ENCODE measurements at places on chromosomes 12 and 14.

DNA sequence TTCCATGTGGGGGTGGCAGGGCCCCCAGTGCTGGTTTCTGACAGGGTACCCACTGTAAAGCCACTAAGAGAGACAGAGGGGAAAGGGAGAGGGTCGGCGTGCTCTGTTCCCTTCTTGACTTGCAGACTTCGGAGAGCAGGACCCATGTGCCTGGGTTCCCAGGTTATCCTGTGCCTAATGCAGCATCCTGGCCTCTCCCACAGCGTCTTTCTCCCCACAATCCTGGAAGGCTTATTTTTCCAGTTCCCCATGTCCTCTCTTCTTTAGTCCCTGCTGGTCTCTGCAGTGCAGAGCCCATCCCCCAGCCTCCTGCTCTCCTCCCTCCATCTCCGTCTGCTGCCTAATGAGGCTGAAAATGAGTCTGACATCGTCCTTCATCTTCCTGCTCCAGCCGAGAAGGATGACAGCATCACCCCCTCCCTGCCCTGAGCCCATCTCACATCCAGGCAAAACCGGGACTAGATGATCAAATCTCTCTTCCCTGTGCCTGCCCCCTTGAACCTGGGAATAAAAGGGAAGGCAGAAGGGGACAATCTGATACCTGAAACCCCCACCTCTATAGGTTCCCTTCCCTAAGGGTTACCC, 15.1 kb downstream of the CALCOCO1 start:
- no peak for DNase-seq

DNA sequence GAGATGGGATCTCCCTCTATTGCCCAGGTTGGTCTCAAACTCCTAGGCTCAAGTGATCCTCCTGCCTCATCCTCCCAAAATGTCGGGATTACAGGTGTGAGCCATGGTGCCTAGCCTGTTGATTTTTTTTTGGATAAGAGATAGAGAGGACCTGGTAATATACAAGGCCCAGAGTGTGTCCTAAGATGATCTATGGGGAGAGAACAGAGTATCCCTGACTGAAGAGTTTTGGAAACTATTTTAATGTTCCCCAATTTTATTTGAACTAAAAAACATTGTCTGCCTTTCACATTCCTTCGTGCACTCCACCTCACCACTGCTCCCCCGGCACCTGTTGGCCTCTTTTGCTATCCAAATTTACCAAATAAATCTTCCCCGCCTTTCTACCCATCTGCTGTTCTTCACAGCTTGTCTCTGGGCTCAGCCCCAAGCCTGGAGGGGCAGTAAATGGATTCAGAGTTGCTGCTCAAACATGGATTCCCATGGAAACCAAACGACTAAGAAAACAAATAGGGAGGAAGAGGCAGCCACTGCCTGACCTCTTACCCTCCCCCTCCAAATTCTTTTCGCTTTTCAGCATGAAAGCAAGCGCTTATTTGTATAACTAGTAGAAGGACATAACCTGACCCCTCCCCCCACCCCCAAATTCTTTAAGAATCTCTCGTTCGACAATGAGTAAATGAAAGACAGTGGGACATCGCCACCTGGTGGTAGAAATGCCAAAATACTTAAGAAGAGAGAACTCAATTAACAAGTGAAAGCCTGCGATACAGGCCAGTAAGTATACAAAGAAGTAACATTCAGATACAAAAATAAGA, 22.6 kb downstream of the OR10G3 start:
- DNase-seq: peak; percentile 74

DNA sequence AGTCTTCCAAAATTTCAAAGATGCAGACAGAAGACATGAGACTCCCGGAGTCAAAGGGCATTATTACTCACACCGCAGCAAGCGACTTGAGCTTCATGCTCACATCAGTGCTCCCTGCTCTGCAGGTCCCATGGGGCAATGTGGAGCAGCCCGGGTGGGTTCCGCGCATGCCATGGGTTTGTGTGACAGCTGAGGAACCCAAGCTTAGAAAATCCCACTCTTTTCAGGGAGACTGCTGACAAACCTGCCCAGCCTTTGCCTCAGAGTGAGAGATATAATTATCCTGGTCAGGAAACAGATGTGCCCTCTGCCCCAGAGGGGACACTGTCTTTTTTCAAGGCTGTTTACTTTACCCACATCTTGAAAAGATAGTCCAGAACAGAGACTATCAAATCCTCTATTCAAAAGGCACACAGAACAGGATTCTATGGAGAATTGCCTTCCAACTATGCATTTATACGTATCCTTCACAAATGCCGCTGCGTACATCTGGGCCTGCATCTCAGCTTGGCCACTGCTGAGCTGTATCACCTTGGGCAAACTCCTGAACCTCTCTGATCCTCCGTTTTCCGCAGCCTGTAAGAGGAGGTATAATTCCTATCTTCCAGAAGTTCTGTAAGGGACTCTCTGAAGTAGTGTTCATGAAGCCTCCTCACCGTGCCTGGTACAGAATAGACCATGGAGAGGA, 16.0 kb downstream of the C14orf132 start:
- no peak for DNase-seq

- DNase-seq: no peak
Observed at GRCh38 chr12:109291117-109291516, 18.0 kb downstream of the FOXN4 start.

GRCh38 chr12:117090816-117091711, 8.2 kb downstream of the TESC start:
- DNase-seq: no peak

DNA sequence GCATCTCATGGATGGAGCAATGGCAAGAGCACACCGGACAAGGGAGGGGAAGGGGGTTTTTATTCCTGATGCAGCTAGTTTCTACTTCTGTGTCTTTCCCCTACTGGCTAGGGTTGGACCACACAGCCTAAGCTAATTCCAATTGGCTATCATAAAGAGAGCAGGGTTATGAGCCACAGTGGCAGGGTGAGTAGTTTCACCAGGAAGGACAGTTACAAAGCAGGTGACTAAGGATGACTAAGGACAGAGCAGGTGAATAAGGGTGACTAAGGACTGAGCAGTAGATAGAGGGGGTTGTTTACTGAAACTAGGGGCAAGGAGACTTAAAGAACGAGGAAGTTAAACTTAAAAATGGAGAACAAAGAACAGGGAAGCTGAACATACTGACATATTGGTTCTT, 321.4 kb upstream of the SEL1L start:
- no peak for DNase-seq

GRCh38 chr12:122423258-122424165, 1.0 kb upstream of the CLIP1 start:
- no peak for DNase-seq

DNA sequence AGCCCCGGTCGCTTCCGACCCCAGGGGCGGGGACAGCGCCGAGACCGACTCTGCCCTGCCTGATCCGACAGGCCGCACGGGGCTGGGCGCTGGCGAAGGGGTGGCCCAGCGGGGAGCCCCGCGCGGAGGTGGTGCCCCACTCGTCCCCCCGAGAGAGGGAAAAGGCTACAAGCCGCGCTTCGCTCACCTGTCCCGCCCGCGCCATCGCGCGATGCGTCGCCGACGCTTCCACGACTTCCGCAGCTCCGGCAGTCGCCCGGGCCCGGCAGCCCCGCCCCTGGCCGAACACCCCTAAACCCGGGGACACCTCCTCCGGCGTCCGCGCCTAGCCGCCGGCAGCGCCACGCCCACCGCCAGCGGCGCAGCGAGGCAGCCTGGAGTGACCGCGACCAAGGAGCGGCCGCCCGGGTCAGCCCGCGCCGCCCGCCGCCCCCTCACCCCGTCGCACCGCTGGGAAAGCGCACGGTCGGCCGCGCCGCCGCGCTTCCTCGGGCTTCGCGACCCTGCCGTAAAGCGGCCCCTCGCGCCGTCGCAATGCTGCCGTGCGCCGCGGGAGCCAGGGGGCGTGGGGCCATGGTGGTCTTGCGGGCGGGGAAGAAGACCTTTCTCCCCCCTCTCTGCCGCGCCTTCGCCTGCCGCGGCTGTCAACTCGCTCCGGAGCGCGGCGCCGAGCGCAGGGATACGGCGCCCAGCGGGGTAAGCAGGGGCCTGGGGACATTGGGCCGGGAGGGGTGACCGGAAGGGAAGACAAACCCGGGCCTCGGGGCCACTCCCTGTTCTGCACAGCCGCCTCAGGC, at the start of the genes BAG5 and COA8:
TSS of gene BAG5 (minus strand) at position 229 of the 797 bp plus-strand sequence. CDS start 1,493 bp downstream, outside the sequence.
TSS of gene COA8 (plus strand) at position 532 of the 797 bp plus-strand sequence. CDS start at position 574, 42 bp downstream.
- DNase-seq: peak; percentile 84

GRCh38 chr14:95190346-95190840, 33.1 kb upstream of the DICER1 start:
- DNase-seq: no peak

DNA sequence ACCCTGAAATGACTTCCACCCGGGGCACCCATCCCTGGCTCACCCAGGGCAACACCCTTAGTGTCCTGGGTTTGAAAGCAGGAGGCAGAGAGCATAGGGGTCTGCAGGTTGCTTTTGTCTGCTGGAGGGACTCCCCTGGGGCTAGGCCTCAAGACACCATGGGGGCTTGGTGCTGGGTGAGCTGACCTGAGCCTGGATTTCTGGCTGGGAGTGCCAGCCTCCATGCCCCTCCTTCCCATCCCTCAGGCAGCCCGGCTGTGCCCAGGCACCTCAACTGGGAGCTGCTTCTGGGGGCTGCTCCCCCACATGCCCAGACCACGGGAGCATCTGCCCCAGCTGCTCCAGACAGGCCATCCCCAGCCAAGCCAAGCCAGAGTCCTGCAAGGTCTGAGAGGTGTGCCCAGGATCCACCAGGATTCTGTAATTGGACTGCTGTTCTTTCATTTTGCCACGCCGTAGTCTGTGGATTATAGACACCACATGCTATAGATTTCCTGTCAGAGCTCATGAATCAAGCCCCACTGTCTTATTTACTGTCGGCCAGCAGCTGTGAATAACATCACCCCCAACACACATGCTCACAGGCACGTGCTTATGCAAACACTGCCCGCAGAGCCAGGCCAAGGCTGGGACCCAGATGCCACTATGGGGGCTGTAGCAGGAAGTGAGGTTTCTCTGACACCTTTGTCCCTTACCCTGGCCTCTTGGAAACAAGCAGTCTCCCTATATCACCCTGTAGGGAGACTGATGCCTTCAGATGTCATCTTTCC, 29.4 kb upstream of the ESRRB start:
- no peak for DNase-seq

DNA sequence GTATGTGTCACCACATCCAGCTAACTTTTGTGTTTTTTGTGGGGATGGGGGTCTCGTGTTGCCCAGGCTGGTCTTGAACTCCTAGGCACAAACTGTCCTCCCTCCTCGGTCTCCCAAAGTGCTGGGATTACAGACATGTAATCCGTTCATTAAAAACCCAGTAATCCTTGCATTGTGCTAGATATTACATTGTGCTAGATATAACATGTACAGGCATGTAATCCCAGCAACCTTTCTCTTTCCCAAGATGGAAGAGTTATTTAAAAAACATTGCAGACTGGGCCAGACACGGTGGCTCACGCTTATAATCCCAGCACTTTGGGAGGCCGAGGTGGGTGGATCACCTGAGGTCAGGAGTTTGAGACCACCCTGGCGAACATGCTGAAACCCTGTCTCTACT, 19.7 kb downstream of the ELK3 start:
- no peak for DNase-seq

- DNase-seq: peak; percentile 38
Observed at GRCh38 chr14:24058260-24058950, 6.6 kb downstream of the CARMIL3 start.

GRCh38 chr14:21071225-21072030, 1.3 kb downstream of the ARHGEF40 start:
- DNase-seq: no peak

DNA sequence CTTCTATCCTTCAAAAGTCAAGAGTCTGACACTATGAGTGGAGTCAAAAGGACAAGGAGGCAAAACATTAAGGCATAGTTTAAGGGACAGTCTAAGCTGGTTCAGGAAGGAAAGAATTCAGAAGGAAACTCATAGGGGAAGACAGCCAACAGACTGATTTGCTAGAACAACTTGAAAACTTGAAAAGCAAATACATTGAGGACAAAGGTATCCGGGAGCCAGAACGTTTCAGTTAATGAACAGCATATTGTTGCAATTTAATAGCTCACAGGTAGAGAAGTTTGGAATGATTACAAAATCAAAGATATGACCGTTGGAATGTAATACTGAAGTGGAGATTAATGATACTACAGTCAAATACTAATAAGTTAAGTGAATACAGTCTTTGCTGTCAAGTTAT, 312.8 kb upstream of the RPL10L start:
- DNase-seq: no peak

- no peak for DNase-seq
Observed at GRCh38 chr12:25594376-25594775, 41.3 kb upstream of the LMNTD1 start.

All from effector CD4-positive, alpha-beta T cell (primary cell).